SW 1271 (cell line): ENCODE measurements at places on chromosomes 11 and 22.

DNA sequence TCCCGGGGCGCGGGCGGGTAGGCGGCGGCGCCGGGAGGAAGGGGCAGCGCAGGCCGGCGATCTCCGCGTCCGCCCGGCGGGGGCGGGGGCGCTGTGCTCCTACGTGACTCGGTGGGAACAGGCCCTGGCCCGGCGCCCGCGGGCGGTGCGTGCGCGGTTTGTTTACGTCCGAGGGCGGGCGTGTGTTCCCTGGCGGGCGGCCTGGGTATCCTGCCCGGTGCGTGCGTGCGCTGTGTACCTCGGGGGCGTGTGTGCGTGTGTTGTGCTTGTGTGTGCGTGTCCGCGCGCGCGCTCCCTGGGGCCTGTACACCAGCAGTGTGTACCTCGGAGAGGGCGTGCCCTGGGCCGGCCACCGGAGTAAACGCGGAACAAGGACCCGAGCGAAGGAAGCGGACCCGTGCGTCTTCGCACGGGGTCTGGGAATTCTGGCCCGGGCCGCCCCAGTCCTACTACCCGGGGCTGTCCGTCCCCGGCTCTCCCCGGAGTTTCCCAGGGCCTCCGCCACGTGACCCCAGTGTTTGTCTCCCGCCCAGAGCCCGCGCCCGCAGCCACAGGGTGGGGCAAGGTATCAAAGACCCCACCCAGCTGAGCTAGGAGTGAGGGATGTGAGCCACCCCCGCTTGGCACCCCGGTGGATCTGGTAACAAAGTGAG lies 769 bp downstream of the MAFF start:
- DNase-seq, result no peak

DNA sequence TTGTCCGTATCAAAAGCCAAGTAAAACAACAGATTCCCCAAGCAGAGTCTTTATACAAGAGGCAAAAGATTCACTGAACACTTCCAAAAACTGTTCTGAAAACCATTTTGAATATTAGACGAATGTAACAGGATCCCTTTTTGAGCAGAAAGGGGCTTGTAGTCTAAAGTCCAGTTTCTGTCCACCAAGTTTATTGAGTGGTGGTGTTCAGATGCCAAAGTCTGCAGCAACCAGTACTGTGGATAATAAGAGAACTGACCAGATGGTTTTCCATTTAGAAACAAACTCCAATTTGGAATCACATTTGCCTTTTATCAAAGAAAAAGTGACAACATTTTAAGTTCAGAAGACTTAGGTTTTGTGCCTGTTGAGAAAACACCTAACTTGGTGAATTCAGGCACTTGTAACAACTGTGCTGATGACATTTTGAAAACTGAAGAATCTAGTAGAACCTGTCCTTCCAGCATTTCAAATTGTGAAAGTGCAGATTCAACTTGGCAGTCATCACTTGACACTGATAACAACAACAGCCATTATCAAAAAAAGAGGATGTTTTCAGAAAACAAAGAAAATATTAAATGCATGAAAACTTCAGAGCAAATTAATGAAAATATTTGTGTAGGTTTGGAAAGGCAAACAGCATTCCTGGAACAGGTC lies 217.1 kb downstream of the CSNK2A3 start:
- DNase-seq, result no peak

DNA sequence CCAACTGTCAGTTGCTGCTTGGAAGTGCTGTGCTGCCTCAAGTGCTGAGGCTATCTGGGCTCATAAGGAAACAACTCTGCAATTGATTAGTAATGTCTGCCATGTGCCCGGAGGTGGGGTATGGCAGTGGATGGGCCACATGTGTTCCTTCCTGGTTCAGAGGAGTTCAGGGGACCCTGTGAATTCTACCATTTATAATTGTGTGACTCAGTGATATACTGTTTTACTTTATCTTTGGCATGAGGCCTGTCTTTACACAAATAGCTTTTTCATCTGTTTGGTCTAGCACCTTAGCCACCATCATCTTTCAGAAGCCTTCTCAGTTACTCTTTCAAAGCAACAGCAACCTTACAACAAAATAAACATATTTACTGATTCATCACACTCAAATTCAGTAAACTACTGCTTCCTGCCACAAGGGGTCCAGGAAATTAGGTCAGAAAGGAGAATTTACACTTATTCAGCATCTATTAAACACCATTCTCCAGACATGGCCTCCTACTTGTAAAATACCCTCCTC lies 20.9 kb downstream of the DKK3 start:
- no peak for DNase-seq

- no peak for DNase-seq
Measured at GRCh38 chr11:116500947-116501602, 271.7 kb downstream of the BUD13 start.

GRCh38 chr11:69166218-69167115 lies 10.7 kb downstream of the SMIM38 start:
- DNase-seq, result peak; percentile 51

- DNase-seq, result no peak
Measured at GRCh38 chr11:85825616-85826015, 14.7 kb upstream of the SYTL2 start.

- no peak for DNase-seq
Measured at GRCh38 chr11:116857936-116858335, 20.5 kb upstream of the APOA1 start.

DNA sequence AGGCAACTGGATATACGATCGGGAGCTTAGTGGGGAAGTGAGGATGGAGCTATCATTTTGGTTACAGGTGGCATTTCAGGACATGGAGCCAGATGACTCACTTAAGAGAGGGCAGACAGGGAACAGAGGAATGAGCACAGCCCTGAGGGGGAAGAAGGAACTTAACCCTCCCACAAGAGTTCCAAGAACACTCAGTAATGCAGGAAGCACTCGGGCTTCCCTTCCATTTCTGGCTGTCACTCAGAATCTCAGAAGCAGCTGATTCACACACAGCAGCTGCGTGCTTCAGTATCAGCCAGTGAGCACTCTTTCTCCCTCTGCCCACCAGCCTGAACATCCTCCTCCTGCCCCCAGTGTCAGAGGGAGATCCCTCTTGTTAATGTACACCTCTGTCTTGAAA lies 34.8 kb downstream of the EFCAB6 start:
- DNase-seq, result no peak

DNA sequence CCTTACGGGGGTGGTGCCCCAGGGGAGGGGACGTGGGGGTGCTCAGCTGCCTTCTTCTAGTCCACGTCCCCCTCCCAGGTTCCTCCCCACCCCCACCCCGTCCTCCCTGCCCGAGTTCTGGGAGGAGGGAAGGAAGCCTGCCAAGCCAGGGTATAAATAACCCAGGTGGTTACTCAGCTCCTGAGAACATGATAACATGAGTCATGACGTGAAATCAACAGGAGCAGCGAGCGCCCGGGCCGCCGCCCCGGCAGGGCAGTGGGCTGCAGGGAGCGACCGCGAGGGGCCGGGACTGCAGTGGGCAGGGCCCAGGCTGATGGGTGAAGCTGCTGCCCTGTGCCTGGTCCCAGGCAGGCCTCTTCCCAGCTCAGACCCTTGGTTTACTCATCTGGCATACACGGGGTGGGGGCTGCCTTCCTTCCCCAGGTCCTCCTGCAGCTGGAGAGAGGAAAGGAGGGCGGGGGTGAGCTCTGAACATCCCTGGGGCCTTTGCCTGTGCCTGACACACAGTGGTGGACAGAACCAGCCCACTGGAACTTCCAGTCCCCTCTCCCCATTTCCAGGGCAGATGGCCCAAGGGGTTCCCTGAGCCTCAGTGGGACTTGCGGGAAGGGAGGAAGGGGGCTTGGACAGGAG lies 8.8 kb upstream of the PDGFB start:
- DNase-seq, result peak; percentile 42

DNA sequence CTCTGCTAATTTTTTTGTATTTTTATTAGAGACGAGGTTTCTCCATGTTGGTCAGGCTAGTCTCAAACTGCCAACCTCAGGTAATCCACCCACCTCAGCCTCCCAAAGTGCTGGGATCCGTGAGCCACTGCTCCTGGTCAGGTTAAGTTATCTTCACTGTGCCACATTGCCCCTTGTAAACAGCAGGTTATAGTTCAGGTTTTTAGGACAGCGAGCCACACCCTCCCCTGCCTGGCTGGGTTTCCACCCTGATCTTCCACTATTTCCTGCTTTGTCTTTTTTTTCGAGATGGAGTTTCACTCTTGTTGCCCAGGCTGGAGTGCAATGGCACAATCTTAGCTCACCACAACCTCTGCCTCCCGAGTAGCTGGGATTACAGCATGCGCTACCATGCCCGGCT lies 16.1 kb downstream of the ACO2 start:
- no peak for DNase-seq

GRCh38 chr11:67356387-67356863 lies 3.1 kb upstream of the POLD4 start:
- no peak for DNase-seq
